ENCODE measurements at places on chromosomes 7 and 10.

DNA sequence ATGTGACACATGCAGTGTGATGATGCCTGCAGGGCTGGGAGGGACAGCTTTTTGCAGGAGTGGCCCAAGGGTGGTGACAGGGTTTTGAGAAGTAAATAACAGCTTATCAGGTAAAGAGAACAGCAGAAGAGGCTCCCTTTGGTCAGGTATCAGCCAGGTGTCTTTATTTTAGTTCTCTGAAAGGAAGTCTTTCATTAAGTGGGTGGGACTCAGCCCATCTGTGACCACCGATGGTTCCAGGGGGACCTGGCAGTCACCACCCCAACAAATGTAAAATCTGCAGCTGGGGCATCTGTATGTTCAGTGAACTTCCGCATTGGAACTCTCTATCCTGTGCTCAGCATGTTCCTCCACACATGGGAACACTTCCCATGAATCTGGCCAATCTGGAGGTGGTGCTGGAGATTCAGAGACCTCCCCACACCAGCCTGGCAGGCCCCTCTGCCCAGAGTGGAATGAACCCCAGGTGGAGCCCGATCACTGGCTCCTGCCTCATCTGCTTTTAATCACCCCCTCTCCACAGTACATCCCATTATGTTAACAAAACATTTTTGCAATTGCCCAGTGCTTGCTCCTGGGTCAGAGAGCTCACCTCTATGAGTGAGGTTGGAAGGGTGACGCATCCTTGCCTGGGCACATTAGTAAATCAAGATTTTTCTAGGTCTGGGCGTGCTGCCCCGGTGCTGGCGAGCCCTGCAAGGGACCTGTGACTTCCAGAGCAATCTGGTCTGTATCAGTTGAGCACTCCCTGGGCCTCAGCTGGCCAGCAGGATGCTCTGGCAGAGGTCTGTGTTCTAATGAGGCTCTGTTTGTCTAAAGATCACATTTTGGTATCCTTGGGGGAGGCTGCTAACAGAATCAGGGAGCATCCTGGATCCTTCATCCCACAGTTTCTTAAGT lies 140.4 kb upstream of the GDF10 start:
- H3K36me3 ChIP-seq = no peaks in the 10 kb centered on the region
- H3K4me1 ChIP-seq = no peaks in the 10 kb centered on the region
- H3K27ac ChIP-seq = no peak overlapping the region
- no peak for DNase-seq

DNA sequence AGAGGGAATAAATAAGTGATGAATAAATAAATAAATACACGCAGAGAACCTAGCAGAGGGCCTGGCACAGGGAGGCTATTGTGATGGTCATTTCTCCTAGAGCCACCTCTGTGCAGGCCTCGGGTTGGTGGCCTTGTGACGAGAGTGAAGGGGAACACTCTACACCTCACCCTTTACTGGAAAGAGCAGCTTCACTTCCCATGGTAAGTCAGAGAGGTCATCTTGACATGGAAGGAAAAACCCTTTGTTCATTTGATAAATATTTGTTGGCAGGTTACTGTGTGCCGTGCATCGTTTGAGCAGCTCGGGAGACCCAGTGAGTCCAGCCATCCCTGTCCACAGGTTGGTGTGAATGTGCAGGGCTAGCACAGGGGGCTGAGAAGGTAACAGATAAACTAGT lies 70.2 kb upstream of the PODXL start:
- H3K27ac ChIP-seq = no peak overlapping the region
- H3K27me3 ChIP-seq = no peaks in the 10 kb centered on the region
- DNase-seq = no peak
- no peaks in the 10 kb centered on the region for H3K36me3 ChIP-seq

GRCh38 chr7:64687249-64687648 lies 21.3 kb downstream of the ZNF107 start:
- no peaks in the 10 kb centered on the region for H3K4me1 ChIP-seq
- no peak for DNase-seq
- H3K4me3 ChIP-seq = no peak overlapping the region
- no peaks in the 10 kb centered on the region for H3K27me3 ChIP-seq
- no peak overlapping the region for H3K27ac ChIP-seq

- H3K4me1 ChIP-seq = no peaks in the 10 kb centered on the region
- H3K36me3 ChIP-seq = no peaks in the 10 kb centered on the region
- no peak overlapping the region for H3K4me3 ChIP-seq
- no peak for DNase-seq
Observed at GRCh38 chr7:51013218-51013786, 230.6 kb upstream of the GRB10 start.

GRCh38 chr10:86690657-86691084 lies 22.4 kb downstream of the LDB3 start:
- H3K27me3 ChIP-seq = no peaks in the 10 kb centered on the region
- H3K36me3 ChIP-seq = peaks cover 25% of the 10 kb centered on the region
- H3K4me3 ChIP-seq = no peak overlapping the region
- no peak for DNase-seq

GRCh38 chr7:87918740-87919139 lies 15.3 kb upstream of the ADAM22 start:
- no peaks in the 10 kb centered on the region for H3K27me3 ChIP-seq
- no peak overlapping the region for H3K4me3 ChIP-seq
- H3K4me1 ChIP-seq = no peaks in the 10 kb centered on the region

All from ascending aorta (tissue), 2 donors.